Stimulated activated CD4-positive, alpha-beta T cell treated with anti-CD3 and anti-CD28 coated beads, Interleukin-1b, Interleukin-23, amount 100 ng/mL, for 1 hour (primary cell): ENCODE measurements at places on chromosomes 6 and 20.

DNA sequence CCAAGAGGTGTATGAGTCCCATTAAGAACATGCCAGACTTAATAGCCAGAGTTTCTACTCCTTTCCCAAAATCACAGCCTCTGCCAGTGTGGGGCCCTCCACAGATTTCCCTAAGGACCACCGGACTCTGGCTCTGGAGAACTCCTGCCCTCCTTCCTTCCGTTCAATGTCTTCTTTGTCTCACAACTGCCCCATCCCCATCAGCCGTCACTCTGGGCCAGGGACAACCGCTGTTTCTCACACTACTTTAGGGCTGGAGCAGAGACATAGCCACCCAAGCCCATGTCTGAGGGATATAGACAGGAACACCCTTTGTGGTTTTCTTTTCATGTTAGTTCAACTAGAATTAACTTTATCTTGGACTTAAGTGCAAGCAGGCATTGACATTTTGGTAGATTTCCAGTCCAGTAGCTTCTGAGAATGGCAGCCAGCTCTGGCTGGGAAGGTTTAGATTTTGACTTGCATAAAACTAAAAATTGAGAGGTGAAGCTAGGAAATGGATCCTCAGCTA lies 6.7 kb upstream of the ACSS1 start:
- no peak for DNase-seq

- DNase-seq: no peak
These were observed 10.7 kb downstream of the SPATA2 start for GRCh38 chr20:49904440-49905214.

DNA sequence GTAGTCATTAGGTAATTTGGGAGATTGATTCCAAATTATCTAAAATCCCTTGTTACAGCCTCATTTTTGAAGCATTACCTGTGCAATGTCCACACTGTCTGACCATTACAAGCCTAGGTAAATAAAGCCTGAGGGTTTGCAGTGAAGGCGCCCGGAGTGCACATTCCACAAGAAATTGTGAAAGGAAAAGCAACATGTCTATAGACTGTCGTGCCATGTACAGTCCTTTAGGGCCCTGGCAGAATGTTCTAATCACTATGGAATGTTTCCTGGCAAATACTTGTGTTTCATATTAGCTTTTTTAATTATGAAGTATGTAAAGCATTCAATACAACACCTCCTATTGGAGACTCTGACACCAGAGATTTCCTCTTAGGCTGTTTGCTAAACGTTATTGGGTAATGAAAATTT lies 28.9 kb downstream of the PREP start:
- DNase-seq: no peak

GRCh38 chr6:136184738-136185137 lies 65.4 kb downstream of the MTFR2 start:
- no peak for DNase-seq

DNA sequence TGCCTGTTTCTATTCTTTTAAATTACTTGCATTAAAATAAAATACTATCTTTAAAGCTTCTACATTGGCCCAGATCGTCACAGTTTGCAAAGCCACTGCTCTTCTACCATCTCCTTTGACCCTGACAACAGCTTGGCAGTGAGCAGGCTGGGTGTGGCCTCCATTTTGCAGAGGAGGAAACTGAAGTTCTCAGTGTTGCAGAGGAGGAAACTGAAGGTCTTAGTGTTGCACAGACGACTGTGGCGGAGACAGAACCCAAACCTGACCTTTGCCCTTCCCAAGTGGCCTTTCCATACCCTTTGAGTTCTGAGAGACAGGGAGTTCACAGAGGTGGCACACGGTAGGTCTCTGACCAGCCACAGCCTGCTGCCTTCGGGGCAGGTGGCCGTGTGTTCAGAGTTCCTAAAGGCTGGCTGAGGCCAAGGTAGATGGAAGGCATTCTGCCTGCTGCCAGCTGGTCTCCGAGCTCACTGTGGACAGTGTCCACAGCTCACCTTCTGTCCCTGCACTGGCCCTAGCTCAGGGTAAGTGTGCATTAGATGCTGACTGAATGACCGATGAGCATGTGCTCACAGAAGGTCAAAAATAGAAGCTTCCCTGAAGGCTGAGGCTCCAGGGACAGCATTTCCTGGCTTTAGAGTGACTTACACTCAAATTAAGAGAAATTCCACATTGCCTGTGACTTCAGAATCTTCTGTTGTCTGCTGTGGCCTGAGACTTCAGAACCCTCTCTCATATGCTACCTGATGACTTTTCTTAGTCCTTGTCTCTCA lies 113.5 kb upstream of the SLC24A3 start:
- no peak for DNase-seq

DNA sequence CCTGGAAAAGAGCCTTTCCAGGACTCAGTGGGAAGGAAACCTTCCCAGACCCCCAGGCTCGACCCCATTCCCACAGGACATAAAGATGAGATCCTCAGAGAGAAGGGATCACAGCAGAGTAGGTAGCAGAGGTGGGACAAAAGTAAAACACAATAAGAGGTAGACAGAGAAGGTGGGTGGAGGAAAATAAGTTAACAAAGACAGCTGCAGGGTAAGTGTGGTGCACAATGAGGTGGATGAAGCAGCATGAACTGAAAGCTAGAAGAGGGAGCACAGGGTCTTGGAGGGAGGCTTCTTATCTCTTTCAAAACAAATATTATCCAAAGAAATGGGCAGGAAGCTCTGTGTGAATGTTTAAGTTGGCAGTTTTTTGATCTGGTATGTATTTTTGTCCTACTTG lies 14.0 kb upstream of the MAP7 start:
- DNase-seq: no peak

DNA sequence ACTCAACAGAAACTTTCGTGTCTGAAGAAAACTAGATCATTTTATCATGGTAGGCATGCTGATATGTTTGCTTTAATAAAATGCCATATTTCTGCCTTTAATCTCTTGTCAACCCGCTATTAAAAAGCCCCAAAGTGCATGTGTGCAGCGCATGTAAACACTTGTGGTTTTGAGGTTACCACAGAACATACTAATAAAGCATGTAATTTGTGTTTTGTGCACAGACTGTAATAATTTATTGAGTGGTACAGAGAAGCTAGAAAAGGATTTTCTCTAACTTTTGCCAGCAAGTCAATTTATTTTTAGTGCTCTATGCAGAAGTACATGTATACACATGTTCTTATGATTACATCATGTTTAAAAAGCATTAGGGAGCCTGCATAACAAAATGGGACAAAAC lies 349.9 kb upstream of the SLC35B3 start:
- no peak for DNase-seq

GRCh38 chr6:42407379-42407778 lies 44.3 kb downstream of the TRERF1 start:
- DNase-seq: no peak

DNA sequence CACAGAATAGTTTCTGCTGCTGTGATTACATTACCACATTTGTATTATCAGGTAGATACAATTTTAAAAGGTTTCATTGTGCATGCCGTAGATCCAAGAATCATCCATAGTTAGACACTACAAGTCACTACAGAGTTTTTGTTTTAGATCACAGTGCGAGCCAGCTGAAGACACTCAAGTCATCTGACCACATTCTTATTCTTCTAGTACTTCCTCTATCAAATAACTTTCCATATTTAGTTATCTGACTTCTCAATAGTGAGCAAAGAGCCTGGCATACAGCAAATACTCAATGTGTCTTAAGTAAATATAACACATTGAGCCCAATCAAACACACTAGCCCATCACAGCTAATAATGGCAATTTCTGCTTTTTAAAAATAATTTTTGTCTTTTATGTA lies 195.4 kb downstream of the ASCC3 start:
- no peak for DNase-seq

DNA sequence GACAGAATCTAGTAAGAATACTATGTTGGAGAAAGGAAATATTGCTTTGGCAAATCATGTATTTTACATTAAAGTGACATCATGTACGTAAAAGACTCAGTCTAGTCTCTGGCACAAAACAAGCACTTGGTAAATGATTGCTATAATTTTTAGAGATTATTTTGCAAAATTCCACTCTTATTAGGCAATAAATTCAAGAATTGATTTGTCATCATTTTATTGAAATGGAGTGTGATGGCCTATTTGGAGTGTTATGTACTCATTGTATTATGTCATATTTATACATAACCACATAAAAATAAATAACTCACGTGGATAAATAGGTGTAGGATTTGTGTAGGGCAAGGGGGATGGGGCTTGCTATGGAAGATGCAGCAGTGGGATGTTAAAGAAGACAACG lies 70.0 kb upstream of the FYN start:
- no peak for DNase-seq

DNA sequence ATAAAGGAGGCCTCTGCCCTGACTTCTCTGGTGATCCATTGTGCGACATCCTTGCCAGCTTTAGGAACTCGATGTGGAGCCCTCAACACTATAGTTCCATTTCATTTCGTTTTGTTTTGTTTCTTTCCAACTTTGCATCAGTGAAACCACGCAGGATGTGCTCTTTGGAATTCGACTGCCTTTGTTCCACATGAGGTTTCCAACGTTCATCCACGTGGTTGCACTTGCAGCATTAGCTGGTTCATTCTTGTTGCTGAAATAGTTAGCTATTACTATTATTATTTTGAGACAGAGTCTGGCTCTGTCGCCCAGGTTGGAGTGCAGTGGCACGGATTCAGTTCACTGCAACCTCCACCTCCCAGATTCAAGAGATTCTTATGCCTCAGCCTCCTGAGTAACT lies 61.3 kb upstream of the ZNFX1 start:
- DNase-seq: no peak

DNA sequence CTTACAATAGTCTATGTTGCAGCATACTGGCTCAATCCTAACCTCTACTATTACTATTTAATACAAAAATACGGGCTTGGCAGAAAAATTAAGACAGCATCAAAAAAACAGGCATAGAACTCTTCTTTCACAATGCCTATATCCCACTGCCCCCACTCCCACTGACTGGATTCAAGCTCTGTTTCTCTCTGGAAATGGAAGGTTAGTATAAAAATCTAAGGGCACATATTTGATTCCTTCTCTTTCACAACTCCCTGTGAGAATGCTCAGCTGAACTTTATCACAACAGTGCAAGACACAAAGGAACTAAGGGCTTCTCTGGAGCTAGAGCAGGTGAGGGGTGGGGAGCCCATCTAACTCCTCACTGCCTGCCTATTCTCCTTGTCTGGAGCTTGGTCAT lies 258.4 kb upstream of the FAM83B start:
- DNase-seq: no peak

GRCh38 chr20:4550740-4551139 lies 171.0 kb upstream of the PRND start:
- no peak for DNase-seq
